ENCODE measurements at places on chromosomes 2 and 18. TPM values are rescaled to one million over a fixed set of nuclear protein-coding genes. Genes with fewer than 3 reads are reported as not detected.

FAHD2A gene
- 19.0 TPM for polyA plus RNA-seq

ADRA2B gene
- 3.6 TPM for polyA plus RNA-seq

REG3G gene
- polyA plus RNA-seq, result not detected

CAPN14 gene
- 0.04 TPM for polyA plus RNA-seq

SPEG gene
- polyA plus RNA-seq, result 89.9 TPM

TOGARAM2 gene
- 3.0 TPM for polyA plus RNA-seq

IL18R1 gene
- 0.40 TPM for polyA plus RNA-seq

RIT2 gene
- not detected for polyA plus RNA-seq

FAM237A gene
- polyA plus RNA-seq, result not detected

PDE6D gene
- 19.2 TPM for polyA plus RNA-seq

SLC4A5 gene
- 1.6 TPM for polyA plus RNA-seq

TDRD15 gene
- polyA plus RNA-seq, result not detected

PROM2 gene
- polyA plus RNA-seq, result 1.8 TPM

DNA sequence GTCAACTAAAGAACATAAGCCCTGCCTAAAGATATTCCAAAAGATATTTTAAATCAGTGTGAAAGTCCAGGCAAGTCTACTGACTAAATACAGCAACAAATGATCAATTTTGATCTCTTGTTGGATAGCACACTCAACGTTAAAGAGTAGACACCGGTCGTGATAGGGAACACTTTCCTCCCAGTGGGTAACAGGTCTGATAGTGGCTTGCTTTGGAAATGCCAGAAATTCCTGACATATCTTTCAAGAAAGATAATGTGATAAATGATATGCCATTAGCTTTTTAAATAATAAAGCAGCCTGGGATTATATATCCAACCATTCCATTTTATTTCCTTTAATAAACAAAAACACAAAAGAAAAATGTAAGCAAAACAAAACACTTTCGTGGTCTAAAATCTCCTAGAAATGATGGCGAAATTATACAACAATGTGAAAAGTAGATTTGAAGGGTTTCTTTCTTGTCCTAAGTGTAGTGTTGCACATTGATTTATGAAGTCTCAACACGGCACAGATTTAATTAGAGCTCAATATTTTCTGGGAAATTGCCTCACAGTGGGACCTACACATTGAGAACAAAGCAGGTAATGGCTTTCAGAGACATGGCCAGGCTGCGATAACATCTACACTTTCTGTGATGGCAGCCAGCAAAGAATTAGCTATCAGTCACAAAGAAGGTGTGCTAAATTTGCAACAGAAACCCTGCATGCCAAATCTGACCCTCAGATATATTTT, 158.6 kb downstream of the PPP1R1C start:
- no peak for DNase-seq

DNA sequence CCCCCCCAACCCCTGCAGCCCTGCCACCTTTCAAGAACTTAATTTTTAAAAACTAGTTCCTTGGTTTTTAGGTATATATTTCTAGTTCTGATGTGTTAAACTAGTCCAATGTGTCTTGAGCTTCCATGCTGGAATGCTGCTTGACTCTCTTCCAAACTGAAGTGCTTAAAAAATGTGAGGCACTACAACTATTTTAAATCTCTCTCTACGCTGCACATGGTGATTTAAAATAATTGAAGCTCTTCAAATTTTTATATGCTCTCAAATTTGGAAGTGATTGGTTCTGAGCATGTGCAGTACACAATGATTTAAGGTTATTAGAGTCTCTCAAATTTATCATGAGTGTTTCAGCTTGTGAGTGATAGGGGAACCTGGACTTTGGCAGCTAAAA, 192.6 kb upstream of the ZEB2 start:
- DNase-seq, result peak; percentile 76

- peak; percentile 41 for DNase-seq
These were observed 35.0 kb upstream of the PSMD14 start for GRCh38 chr2:161273038-161273760.

GRCh38 chr2:38376346-38377049, 575 bp downstream of the ATL2 start:
- DNase-seq, result peak; percentile 84

DNA sequence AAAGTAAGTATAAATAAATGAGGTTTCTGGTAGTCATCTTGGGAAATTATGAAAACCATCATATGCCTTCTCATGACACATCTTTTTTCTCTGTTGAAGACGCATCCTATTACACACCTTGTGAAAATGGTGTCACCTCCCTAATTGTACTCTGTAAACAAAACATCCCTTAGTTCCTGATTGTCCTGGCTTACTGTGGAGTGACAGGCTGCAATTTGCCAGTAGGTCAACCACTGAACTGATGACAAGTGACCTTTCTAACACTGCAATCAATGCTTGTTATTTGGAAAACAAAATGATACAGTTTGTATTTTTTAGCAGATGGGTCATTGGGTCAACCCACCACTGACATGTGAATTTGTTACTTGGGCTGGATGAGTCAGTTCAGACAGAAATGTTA, 219.5 kb downstream of the PTPRM start:
- no peak for DNase-seq

DNA sequence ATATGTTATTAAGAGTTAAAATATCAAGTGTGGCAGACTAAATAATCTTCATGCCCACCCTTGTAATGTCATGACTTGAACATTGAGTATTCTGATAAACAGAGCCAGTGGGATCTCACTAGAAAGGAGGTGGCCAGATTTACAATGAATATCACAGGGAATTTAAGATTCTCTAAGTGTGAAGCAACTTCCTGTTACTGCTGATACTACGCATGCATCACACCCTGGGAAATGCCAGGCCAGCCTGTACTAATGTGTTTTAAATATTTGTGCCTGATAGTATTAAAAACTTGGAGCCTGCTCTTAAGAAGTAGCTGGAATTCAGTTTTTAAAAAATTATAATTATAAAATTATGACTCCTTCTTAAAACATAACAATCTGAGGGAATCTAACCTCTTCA, 148.3 kb downstream of the LAMA3 start:
- DNase-seq, result no peak

DNA sequence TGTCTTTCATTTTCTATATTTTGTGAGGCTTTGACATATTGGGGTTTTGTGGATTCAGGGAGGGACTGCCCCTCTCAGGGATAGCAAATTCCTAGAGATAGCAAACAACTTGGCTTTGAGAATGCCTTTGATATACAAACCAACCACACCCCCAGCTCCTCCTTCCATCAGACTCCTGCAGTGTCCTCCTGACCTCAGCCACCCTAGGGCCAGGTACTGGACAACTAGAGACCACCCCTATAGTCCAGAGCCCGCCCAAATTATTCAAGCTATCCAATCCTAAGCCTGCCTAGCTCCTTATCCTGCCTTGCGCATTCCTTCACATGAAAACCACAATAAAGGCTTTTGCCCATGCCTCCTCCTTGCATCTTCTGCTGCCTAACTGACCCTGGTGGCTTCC, 22.9 kb upstream of the STAM2 start:
- DNase-seq, result no peak

GRCh38 chr2:34096562-34097171, 497.6 kb upstream of the FAM98A start:
- DNase-seq, result peak; percentile 67

All from muscle of leg (tissue), 16 donors.